Muscle of leg (tissue), 16 donors: ENCODE measurements at places on chromosomes 2 and 18. TPM values are rescaled to one million over a fixed set of nuclear protein-coding genes. Genes with fewer than 3 reads are reported as not detected.

Gene ALLC
- 0.09 TPM for total RNA-seq

Gene GKN2
- not detected for total RNA-seq

Gene PMAIP1
- total RNA-seq = 27.4 TPM

Gene TUBA3E
- total RNA-seq = not detected

Gene GAL3ST2
- 0.09 TPM for total RNA-seq

Gene SERPINB2
- 0.27 TPM for total RNA-seq

Gene GPAT2
- total RNA-seq = 2.4 TPM

Gene LRRTM4
- 2.3 TPM for total RNA-seq

Gene DRC1
- total RNA-seq = 0.31 TPM

Gene IL36B
- not detected for total RNA-seq

Gene AQP4
- total RNA-seq = 0.58 TPM

DNA sequence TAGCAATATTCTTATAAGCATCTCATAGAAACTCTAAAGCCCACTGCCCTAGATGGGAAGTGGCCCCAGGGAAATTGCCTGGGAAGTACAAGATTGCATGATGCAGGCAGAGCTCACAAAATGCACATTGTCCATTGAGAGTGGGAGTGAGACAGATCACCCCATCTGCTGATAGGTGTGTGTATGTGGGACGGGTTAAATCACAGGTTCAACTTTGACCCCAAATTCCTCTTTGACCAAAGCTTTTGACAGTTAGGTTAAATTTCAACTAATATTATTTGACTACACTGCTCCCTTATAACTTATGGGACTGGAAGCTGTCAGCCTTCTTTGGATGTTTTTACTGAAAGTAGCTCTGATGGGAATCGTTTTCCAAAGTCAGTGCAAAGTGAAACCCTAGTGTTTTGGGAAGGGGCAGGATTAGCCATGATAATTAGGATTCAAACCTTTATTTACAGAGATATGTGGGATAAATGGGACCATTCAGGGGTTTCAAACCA lies 11.4 kb upstream of the FABP1 start:
- no peak for DNase-seq

- no peak for DNase-seq
Measured at GRCh38 chr18:37425222-37425621, 140.4 kb downstream of the CELF4 start.

DNA sequence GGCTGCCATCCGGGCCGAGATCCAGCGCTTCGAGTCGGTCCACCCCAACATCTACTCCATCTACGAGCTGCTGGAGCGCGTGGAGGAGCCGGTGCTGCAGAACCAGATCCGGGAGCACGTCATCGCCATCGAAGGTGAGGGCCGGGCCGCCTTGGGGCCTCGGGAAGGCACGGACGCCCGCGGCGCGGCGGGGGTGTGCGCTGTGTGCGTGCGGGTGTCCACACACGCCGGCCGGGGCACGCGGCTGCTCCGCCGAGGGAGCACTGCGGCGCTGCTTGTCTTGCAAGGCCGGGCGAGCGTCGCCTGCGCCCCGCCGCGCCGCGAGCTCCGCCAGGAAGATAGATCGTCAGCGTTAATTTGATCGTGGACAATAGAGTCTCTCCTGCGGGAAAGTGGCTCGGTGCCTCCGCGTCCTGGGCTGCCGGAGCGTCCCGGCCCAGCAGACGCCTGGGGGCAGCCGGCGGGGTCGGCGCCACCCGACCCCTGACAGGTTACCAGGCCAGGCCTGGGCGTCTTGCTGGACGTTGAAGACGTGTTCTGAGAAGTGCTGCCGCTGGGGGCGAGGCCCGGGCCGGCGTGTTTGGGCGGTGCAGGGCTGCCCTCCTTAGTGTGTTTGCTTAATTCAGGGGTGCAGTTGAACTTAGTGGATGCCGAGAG lies 1.0 kb downstream of the AGAP1 start:
- peak; percentile 49 for DNase-seq

- DNase-seq = no peak
Measured at GRCh38 chr2:136319237-136319636, 201.3 kb upstream of the CXCR4 start.

DNA sequence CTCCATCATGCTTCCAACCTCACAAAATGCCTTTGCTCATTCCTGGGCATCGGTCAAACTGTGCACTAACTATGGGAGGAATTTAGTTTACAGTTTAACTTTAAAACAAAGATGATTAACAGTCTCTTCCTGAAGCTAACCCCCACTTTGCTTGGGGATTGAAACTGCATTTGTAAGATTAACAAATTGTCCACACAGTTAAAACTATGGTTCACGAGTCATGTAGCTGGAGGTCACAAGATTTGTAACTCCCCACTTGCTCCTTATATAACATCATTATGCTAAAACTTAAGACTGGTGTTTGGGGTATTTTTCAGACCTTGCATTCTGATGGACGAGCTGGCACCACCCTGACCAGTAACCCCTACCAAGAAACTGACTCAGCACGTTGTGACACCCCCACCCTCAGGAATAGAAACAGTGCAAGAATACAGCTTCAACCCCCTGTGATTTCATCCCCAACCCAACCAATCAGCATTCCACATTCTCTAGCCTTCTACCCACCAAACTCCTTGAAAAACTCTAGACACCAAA lies 252.3 kb downstream of the MBD5 start:
- no peak for DNase-seq

DNA sequence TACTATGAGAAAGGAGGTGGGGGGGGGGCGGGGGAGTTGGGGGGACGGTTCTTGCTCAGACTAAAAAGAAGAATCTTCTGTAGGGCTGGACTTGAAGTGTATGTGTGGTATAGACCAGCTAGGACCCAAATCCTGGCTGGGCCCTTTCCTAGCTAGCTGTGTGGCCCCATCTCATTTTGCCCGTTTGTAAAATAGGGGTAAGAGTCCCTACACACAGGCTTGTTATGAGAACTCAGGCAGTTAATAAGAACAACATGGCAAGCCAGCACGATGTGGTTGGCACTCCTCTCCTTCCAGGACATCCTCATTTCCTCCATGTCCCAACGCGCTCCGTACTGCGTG lies 1.1 kb downstream of the EVA1A start:
- no peak for DNase-seq

DNA sequence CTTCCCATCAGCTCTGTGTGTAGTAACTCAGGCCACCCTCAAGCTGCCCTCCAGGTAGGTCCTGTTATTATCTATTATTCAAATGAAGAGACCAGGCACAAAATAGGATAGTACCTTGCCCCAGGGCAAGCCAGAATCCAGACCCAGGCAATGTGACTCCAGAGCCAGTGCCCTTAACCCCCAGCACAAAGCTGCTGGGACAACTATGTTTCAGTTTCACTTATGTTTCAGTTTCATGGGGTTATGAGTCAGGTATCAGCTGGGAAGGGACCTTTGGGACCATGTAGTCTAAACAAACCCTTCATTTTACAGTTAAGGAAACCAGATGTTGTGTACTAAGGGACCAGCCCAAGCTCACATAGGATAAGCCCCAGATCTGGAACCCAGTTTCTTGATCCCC lies 10.0 kb downstream of the HK2 start:
- DNase-seq = peak; percentile 51

GRCh38 chr2:16256601-16257321 lies 316.4 kb downstream of the MYCN start:
- DNase-seq = peak; percentile 79

DNA sequence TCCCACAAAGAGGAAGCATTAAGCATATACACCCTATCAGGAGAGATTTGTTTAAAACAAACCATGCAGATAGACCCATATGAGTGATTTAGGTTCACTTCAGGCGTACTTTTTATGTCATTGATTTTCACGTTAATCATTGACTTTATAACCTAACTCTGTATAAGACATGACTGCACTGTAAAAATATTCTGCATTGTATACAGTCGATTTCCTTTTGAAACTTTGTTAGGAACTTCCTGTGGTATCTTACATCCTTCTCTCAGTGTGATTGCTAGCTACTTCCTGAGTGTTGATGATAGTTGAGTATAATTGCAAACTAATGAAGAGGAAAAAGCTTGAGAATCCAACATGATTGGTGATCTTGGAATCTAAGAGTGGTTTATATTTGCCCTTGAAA lies 69.4 kb downstream of the XIRP2 start:
- peak; percentile 1 for DNase-seq

DNA sequence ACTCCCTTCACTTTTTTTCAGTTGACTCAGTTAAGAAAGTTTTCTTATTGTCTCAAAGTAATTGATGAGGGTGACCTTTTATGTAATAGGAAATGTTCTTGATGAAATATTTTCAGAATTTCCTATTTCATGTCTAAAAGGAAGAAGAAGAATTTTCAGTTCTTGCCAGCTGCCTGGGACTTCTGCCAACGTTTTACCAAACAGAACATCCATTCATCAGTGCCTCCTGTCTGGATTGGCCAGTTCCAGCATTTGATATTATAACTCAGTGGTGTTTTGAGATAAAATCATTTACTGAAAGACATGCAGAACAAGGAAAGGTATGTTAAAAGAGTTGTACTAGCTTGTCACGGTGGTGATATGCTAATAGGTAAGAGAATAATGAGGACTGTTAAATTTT lies 104.7 kb upstream of the MYO3B start:
- peak; percentile 68 for DNase-seq

GRCh38 chr2:15871239-15871783 lies 69.0 kb upstream of the MYCN start:
- DNase-seq = no peak

GRCh38 chr2:181697126-181697525 lies 16.8 kb upstream of the NEUROD1 start:
- no peak for DNase-seq

DNA sequence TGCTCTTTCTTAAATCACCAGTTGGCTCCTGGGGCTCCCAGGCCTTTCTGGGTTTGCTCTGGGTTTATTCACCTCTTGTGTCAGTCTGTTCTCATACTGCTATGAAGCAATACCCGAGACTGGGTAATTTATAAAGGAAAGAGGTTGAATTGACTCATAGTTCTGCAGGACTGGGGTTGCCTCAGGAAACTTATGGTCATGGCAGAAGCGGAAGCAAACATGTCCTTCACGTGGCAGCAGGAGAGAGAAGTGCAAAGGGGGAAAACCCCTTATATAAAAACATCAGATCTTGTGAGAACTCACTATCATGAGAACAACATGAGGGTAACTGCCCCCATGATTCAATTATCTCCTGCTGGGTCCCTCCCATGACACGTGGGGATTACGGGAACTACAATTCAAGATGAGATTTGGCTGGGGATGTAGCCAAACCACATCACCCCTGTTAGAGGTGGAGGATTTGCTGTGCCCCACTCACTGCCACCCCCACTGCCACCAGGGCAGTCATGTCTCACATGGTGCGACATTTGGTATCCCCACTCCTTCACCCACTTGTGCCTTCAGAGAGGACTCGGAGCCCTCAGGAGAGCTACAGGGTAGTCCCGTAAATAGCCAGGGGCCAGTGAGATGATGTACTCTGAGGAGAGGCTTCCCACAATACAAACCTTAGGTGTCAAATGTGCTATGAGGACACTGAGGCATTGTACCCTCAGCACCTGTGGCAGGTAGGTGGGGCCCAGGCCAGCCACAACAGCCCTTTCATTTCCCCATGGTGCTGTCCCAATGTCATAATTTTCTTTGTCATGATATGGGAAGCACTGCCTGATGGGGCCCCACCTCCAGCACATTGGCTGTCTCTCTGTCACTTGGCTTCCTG lies 35.7 kb downstream of the CDC42EP3 start:
- DNase-seq = peak; percentile 68

DNA sequence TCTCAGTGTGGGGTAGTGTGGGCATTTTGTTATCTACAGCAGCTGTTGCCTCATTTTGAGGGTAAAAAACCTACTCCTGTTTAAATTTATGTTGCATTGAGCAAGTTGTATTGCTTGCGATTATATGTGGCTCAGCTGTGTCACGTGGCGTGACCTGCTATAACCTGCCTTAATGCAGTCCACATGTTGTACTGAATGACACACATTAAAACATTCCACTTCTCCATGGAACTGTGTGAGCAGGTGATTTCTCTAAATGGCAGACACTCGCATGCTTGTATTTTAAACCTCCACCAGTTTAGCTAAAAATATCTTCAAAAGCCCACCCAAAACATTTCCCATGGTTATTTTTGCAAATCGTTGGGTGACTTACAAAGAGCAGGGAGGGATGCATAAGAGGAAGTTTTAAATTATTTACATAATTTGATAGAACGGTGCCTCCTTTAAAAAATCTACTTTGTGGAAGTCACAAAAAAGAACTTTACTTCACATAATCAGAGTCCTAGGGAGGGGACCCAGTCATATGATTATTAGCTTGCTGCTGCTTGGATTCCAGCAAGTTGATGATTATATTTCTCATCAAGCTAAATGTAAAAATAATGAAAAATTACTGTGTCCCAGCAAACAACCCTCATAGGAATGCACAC lies 163.3 kb upstream of the ZEB2 start:
- peak; percentile 37 for DNase-seq

GRCh38 chr18:79322441-79322840 lies 73.3 kb upstream of the NFATC1 start:
- peak; percentile 24 for DNase-seq

- DNase-seq = no peak
Measured at GRCh38 chr2:203835892-203836800, 31.4 kb upstream of the CTLA4 start.

DNA sequence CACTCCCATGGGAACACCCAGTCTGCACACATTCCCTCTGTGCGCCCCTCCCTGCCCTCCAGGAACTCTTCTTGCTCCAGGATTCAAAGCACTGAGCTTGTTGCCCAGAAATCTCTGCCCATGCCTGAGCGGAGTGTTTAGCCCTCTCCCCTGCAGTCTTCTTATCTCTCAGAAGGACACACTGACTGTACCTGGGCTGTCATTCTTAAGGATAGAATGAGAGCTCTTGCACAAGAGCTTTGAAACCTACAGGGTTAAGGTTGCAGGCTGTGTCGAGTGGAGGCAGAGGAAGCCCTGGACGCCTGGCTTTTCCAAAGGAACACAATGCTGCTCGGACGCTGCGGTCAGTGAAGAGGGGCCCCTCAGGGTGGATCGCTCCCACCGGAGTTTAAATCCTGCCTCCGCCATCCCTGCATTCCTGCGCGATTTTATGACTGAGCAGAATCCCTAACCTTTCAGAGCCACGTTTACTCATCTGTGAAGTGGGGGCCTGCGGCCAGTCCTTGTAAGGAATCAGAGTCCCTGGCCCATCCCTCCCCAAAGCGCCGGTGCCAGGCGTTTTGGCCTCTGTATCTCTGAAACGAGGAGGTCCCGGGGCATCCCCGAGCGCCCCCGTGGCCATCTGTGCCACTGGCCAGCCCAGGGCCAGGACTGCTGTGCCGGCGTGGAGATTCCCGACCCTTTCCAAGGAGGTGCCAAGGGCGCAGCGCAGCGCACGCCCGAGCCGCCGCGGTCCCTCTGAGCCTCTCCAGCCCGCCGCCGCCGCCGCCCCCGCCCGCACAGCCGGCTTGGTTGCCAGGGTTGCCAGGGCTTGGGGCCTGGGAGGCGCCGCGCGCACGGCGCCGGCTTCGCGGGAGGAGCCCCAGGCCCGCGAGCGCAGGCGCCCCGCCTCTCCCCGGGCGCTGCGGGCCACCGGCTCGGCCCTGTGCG lies 58.9 kb downstream of the FAM168B start:
- peak; percentile 59 for DNase-seq

GRCh38 chr2:12819721-12820120 lies 103.0 kb downstream of the TRIB2 start:
- DNase-seq = no peak
